T-cell (primary cell): ENCODE measurements at places on chromosomes 6 and 20.

DNA sequence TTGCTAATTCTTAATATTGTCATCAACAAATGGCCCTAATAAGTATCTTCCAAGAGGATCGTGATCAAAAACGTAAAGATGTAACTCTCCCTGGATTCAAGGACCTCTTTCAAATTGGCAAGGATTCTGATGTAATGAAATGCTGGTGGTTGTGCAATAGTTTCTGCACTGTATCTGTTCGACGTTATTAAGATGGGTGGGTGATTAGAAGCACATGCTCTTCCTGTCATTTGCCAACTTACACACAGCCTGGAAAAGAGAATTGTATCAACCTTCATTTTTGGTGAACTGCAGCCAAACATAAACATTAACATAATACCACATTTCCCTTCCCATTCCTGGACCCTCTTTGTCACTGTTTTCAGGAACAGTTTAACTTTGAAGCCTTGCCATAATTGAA lies 9.8 kb downstream of the FOXQ1 start:
- no peak for DNase-seq

DNA sequence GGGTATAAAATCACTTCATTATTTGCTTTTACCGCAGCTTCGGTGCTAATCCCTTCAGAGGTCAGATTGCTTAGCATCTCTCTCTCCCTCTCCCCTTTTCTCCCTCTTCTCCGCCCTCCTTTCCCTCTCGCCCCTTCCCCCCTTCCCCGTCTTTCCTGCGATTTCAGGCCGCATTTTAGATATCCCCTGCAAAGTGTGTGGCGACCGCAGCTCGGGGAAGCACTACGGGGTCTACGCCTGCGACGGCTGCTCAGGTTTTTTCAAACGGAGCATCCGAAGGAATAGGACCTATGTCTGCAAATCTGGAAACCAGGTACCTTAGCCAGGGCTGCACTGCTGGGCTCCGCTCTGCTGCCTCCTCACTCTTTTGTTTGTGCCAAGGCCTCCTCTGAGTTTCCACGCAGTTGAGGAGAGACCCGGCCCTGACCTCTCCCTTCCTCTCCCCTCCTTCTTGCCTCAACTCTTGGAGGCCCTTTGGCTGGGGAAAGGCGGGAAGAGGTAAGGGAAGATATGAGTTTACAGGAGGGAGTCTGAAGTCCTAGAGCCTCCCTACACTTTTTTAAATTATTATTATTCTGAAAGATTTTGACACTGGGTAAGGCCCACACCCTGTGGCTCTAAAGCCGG lies 5.6 kb downstream of the NR2E1 start:
- no peak for DNase-seq

- no peak for DNase-seq
Observed at GRCh38 chr6:137286916-137287315, 67.7 kb upstream of the IFNGR1 start.

DNA sequence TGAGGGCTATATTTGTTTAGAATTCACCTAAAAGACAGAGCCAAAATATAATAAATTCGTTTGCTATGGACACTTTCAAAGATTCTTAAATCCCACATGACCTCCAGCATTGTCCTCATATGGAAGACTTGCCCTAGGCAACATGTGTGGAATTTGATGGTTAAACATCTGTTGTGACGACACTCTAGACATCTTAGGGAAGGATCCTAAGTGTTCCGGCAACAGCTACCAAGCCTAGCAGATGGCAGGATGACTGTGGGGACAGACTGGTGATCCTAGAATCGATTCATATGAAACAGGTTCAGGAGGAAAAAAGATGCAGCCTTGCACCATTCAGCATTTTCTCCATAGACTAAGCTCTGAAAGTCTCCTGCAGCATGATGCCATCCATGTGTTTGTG lies 77.6 kb upstream of the BACH2 start:
- no peak for DNase-seq

- DNase-seq, result no peak
Observed at GRCh38 chr6:84623956-84624680, 140.3 kb downstream of the TBX18 start.

GRCh38 chr20:32062776-32063170 lies 10.7 kb downstream of the HCK start:
- no peak for DNase-seq
